ENCODE measurements at places on chromosomes 3 and 15.
A peak's percentile ranks its signal among the peaks of the same experiment; 100 is the strongest.

- H3K4me1 ChIP-seq, result peaks cover 17% of the 10 kb centered on the region
- no peak overlapping the region for H3K27ac ChIP-seq
- no peak overlapping the region for H3K4me3 ChIP-seq
Measured at GRCh38 chr3:149955449-149955848, 15.2 kb downstream of the PFN2 start.

- no peaks in the 10 kb centered on the region for H3K4me1 ChIP-seq
- H3K27me3 ChIP-seq, result no peaks in the 10 kb centered on the region
- H3K27ac ChIP-seq, result no peak overlapping the region
- no peak overlapping the region for H3K4me3 ChIP-seq
Measured at GRCh38 chr3:89740881-89741177, 633.4 kb downstream of the EPHA3 start.

- no peak overlapping the region for H3K4me3 ChIP-seq
- H3K36me3 ChIP-seq, result no peaks in the 10 kb centered on the region
- H3K27ac ChIP-seq, result no peak overlapping the region
- H3K4me1 ChIP-seq, result no peaks in the 10 kb centered on the region
- DNase-seq, result no peak
Measured at GRCh38 chr3:168820810-168821415, 725.2 kb upstream of the GOLIM4 start.

DNA sequence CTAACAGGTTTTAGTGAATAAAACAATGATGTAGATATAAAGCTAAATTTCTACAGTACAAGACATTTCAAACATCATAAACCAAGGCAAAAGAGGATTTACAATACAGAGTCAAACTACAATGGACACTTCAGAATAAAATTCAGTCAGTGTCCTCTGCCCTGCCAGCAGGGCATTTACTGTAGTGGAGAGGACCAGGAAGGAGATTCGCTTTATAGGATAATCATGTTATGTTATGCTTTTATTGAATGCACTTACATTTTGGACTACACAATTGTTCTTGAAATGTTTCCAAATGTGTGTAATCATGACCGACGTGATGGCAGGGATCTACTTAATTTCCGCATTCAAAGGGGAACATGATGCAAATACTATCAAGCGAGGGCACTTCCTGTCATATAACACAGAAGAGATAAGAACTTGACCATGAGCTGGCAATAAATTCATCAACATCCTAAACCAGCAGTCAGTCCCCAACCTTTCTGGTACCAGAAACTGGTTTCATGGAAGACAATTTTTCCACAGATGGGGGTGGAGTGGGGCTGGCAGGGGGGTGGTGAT lies 925.6 kb downstream of the FHIT start:
- no peak overlapping the region for H3K4me3 ChIP-seq
- no peaks in the 10 kb centered on the region for H3K27me3 ChIP-seq
- no peak overlapping the region for H3K27ac ChIP-seq
- no peaks in the 10 kb centered on the region for H3K4me1 ChIP-seq
- no peaks in the 10 kb centered on the region for H3K36me3 ChIP-seq

DNA sequence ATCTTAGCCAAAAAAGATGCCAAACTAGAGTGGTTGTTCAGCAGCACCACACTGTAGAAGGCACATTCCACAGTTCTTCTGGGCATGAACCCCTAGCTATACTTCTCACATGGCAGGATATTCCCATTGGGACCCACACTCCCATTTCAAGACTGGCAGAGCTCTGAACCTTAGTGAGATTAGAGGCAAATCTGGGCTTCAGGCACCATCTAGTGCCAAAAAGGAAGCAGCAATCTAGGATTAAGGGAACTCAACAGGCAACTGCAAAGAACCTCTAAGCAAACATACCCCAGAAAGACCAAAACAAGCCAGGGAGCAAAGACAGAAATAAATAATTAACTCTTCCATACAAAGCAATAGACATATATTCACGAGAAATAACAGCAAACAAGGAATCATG lies 66.2 kb downstream of the TAFA4 start:
- H3K4me3 ChIP-seq, result no peak overlapping the region
- peaks cover 56% of the 10 kb centered on the region for H3K27me3 ChIP-seq
- no peak overlapping the region for H3K27ac ChIP-seq
- no peaks in the 10 kb centered on the region for H3K4me1 ChIP-seq
- no peak for DNase-seq

- H3K4me1 ChIP-seq, result peaks cover 6% of the 10 kb centered on the region
- H3K27me3 ChIP-seq, result no peaks in the 10 kb centered on the region
- H3K27ac ChIP-seq, result no peak overlapping the region
Measured at GRCh38 chr3:142902356-142902755, 13.5 kb upstream of the PCOLCE2 start.

GRCh38 chr3:130997289-130997688 lies 29.3 kb downstream of the ASTE1 start:
- H3K27me3 ChIP-seq, result no peaks in the 10 kb centered on the region
- no peak overlapping the region for H3K27ac ChIP-seq
- no peaks in the 10 kb centered on the region for H3K4me1 ChIP-seq
- H3K36me3 ChIP-seq, result peaks cover 68% of the 10 kb centered on the region
- no peak for DNase-seq

DNA sequence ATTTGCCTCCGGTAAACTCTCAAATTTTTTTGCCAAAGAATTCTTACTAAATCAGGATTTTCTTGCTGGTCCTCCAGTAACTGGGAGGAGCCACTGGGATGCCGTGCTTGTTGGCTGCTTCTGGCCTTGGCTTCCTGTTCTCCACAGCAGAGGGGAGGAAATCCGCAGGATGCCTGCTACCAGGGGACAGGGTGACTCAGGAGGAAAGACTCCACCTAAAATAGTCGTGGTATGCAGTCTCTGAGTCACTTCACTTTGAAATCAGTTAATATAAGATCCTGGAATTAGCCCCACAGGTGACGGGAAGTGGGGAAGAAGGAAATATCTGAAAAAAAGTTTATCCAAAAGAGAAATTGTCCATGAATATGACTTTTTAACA lies 6.5 kb upstream of the TM4SF18 start:
- peaks cover 16% of the 10 kb centered on the region for H3K27me3 ChIP-seq
- no peak for DNase-seq
- no peak overlapping the region for H3K4me3 ChIP-seq
- H3K36me3 ChIP-seq, result no peaks in the 10 kb centered on the region
- peaks cover 2% of the 10 kb centered on the region for H3K4me1 ChIP-seq

GRCh38 chr3:162436826-162437225 lies 940.2 kb downstream of the OTOL1 start:
- H3K27me3 ChIP-seq, result no peaks in the 10 kb centered on the region
- H3K27ac ChIP-seq, result no peak overlapping the region
- DNase-seq, result no peak
- H3K4me3 ChIP-seq, result no peak overlapping the region
- no peaks in the 10 kb centered on the region for H3K36me3 ChIP-seq

- H3K27ac ChIP-seq, result no peak overlapping the region
- H3K4me1 ChIP-seq, result no peaks in the 10 kb centered on the region
- H3K36me3 ChIP-seq, result no peaks in the 10 kb centered on the region
- no peak overlapping the region for H3K4me3 ChIP-seq
Measured at GRCh38 chr15:66025015-66025452, 155.7 kb downstream of the RAB11A start.

DNA sequence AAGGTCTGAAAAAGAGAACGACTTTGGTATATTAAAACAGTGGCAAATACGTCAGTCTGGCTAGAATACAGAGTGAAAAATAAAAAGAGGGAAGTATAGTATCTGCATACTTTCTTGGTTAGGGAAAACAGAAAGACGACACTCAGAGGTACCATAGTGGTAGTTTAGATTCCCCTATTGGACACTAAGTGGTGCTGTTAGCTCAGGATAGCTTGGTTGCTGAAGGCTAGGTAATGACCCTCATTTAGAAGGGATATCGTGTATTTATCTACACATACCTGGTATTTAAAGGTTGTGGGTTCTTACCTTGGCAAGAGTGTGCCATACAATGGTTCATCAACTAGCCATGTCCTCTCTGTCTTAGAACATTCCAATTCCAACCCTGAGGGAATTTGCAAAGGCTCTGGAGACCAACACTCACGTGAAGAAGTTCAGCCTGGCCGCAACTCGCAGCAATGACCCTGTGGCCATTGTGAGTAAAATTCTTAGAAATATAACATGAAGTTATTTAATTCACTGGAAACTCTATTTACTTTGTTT lies 31.0 kb downstream of the TMOD2 start:
- no peak overlapping the region for H3K27ac ChIP-seq
- no peaks in the 10 kb centered on the region for H3K4me1 ChIP-seq
- no peaks in the 10 kb centered on the region for H3K27me3 ChIP-seq
- H3K4me3 ChIP-seq, result no peak overlapping the region
- DNase-seq, result no peak

DNA sequence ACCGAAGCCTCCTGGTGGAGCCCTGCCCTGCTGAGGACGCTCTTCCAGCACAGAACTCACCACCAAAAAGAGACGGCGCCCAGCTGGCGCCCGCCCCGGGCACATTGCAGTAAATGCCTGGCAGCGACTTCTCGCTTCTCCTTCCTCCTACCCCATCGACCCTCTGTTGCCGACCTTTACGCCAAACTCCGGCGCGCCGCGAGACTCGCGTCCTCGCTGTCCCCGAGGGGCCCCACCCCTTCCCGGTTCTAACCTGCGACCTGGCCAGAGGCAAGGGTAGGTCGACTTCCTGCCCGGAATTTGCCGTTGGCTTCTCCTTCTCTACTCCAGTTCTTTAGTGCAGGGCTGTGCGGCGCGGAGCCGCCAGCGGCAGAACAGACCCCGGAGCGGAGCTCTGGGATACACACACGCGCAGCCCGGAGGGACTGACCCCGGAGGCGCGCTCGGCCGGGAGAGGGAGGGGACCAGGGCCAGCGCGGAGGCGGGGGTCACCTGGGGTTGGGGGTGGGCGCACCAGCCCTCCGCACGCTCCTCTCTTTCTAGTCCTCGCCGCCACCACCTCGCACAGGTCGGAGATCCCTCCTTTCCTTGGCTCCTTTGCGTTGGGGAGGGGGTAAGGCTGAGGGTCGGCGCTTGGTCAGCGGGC lies 226.6 kb upstream of the AZI2 start:
- no peak overlapping the region for H3K27ac ChIP-seq
- no peaks in the 10 kb centered on the region for H3K36me3 ChIP-seq
- no peaks in the 10 kb centered on the region for H3K4me1 ChIP-seq
- peaks cover 29% of the 10 kb centered on the region for H3K27me3 ChIP-seq
- no peak overlapping the region for H3K4me3 ChIP-seq

DNA sequence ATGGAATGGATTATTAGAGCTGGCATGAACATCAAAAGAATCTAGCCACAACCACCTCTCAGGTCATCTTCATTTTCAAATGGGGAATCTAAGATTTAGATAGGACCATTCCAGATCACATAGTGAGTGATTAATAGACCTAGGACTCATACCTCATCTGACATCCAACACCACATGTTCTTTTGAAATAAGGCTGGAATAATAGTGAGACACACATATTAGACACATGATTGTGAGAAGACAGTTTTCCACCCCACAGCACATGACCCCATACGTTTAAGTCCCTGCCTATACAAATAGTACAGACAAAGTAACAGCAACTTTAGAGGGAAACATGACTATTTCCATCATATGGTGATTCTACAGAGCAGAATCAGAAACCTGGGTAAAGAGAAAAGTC lies 344.7 kb upstream of the TPRG1 start:
- H3K27ac ChIP-seq, result no peak overlapping the region
- H3K36me3 ChIP-seq, result no peaks in the 10 kb centered on the region
- no peak overlapping the region for H3K4me3 ChIP-seq
- DNase-seq, result no peak

DNA sequence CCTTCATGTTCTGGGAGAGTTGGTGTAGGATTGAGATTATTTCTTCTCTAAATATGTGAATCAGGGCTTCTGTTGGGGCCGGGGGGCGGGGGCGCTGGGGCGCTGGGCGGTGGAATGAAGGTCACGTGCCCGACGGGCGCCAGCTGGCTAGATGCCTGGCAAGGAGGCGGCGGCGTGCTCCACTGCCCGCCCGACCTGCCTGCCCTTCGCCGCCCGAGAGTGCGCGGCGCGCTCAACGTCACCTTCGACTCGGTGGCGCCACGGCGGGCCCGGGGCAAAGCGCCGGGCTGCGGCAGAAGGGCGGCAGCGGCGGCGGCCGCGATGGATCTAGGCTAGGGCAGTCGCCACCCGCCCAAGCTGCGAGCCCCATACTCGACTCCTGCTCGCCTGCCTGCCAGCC lies 47.0 kb upstream of the LHFPL4 start:
- H3K4me1 ChIP-seq, result peaks cover 3% of the 10 kb centered on the region
- peaks cover 46% of the 10 kb centered on the region for H3K27me3 ChIP-seq
- no peak overlapping the region for H3K27ac ChIP-seq
- H3K4me3 ChIP-seq, result no peak overlapping the region
- no peak for DNase-seq

DNA sequence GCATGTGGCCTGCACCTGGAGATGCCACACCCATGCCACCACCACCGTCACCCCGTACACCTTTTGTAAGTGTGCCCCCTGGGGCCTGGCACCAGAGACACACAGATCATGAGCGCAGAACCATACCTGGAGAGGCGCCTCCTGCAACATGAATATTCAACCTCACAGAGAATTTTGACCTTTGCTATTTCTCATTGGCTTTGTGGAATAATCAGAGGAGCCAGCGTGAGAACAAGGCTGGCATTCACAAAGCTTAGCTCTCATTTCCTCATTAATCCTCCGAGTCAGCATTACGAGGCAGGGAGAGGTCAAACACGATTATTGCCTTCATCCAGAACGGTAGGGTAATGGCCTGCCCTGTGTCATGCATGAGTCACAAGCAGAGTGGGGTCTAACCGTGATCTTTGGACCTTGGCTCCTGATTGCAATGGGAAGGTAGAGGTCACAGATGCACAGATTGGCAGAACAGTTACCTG lies 73.0 kb upstream of the POMGNT2 start:
- DNase-seq, result no peak
- peaks cover 11% of the 10 kb centered on the region for H3K36me3 ChIP-seq
- no peaks in the 10 kb centered on the region for H3K27me3 ChIP-seq
- H3K4me3 ChIP-seq, result peak overlapping the region; percentile 76
- H3K27ac ChIP-seq, result peak overlapping the region; percentile 89

GRCh38 chr15:65929573-65929972 lies 60.3 kb downstream of the RAB11A start:
- no peaks in the 10 kb centered on the region for H3K36me3 ChIP-seq
- no peak overlapping the region for H3K27ac ChIP-seq
- H3K27me3 ChIP-seq, result peaks cover 5% of the 10 kb centered on the region
- no peaks in the 10 kb centered on the region for H3K4me1 ChIP-seq

DNA sequence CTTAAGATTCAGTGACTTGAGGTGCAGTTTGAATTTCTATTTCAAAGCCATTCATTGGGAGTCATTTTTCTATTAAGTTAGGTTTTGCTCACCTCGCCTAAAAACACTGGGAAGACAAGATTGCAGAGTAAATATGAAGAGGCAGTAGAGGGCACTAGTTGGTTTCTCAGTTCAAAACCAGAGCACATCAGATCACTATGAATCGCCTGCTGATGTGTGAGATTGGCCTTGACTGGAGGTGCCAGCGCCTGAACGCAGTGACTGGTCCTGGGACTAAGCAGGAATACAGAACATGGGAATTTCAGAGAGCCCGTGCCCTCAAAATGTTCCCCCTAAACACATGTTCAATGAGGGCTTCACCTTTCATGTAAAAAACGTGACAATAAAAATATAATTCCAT lies 229.0 kb downstream of the ITPR1 start:
- H3K4me1 ChIP-seq, result peaks cover 4% of the 10 kb centered on the region
- H3K27me3 ChIP-seq, result no peaks in the 10 kb centered on the region
- no peak for DNase-seq
- peaks cover 54% of the 10 kb centered on the region for H3K36me3 ChIP-seq
- H3K4me3 ChIP-seq, result no peak overlapping the region
